T-helper 1 cell (primary cell): ENCODE measurements at places on chromosomes 12 and 14.

DNA sequence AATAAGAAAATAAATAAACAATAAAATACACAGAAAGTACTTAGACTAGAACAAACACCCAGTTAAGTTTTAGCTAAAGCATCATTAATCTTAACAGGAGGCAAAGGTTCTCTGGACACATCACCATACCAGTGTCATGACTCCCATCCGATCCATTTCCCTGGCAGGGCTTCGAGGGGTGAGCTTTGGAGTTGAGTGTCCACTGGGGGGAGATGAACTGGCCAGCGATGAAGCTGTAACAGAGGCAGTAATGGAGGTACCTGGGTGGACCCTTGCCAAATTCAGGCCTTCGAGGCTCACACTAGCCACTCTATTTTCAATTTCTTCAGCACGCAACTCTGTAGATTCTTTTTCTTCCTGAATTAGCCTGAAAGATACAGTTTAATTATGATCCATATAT lies 269.5 kb downstream of the ACSS3 start:
- DNase-seq: no peak

GRCh38 chr12:106934277-106934676 lies 21.4 kb upstream of the TMEM263 start:
- DNase-seq: no peak

DNA sequence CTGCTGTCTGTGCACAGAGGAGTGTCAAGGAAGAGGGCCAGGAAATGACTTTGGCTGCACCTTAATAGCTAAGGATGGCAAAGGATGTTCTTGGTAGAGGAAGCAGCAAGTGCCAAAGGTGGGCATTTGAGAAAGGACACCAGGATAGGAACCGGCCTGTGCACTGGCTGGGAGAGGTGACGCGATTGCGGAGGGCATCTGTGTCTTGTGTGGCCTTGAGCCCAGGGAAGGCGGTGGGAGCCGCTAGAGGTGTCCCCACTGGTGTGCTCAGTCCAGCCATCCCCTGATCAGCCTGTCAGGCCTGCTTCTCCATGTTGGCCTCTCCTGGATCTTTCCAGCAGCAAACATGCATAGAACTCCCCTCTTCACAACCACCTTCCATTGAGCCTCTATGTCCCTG lies 30.2 kb downstream of the PAPLN start:
- no peak for DNase-seq

GRCh38 chr12:123934016-123934620 lies 38.5 kb downstream of the CCDC92 start:
- no peak for DNase-seq

DNA sequence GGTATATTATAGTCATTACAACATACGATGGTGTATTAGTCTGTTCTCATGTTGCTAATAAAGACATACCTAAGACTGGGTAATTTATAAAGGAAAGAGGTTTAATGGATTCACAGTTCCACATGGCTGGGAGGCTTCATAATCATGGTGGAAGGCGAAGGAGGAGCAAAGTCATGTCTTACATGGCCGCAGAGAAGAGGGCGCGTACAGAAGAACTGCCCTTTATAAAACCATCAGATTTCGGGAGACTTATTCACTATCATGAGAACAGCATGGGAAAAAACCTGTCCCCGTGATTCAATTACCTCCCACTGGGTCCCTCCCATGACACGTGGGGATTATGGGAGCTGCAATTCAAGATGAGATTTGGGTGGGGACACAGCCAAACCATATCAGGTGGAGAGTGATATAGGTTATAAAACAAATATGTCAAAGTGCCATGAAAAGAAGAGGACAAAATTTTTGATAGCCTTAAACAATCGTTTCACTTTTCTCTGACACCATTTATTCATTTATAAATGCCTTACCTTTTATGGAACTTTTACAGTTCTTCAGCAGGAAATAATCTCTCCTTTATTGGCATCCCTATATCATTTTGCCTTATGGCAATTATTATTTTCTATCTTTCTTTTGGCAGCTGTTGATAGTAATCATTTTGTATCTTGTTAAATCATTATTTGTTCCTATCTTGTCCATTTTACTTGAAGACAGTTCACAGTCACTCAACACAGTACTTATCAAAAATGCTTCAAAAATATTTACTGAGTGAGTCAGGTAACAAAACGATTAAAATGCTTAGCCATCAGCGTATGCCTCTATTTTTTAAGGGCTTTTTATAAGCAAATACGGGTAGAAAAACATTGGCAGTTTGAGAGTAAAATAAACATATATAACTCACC lies 196.0 kb downstream of the RAD51B start:
- no peak for DNase-seq

- DNase-seq: no peak
These were observed 129.6 kb downstream of the SNAPC1 start for GRCh38 chr14:61891810-61892209.

GRCh38 chr12:61546296-61546695 lies 713.9 kb upstream of the USP15 start:
- DNase-seq: no peak

GRCh38 chr12:39935839-39936238 lies 170.0 kb downstream of the SLC2A13 start:
- no peak for DNase-seq

GRCh38 chr14:85483652-85484051 lies 46.3 kb upstream of the FLRT2 start:
- DNase-seq: no peak

- no peak for DNase-seq
These were observed 13.4 kb upstream of the CELA1 start for GRCh38 chr12:51359851-51360250.

- DNase-seq: no peak
These were observed 39.8 kb downstream of the BAZ2A start for GRCh38 chr12:56590237-56590830.

GRCh38 chr12:105899589-105899988 lies 239.2 kb downstream of the NUAK1 start:
- no peak for DNase-seq

DNA sequence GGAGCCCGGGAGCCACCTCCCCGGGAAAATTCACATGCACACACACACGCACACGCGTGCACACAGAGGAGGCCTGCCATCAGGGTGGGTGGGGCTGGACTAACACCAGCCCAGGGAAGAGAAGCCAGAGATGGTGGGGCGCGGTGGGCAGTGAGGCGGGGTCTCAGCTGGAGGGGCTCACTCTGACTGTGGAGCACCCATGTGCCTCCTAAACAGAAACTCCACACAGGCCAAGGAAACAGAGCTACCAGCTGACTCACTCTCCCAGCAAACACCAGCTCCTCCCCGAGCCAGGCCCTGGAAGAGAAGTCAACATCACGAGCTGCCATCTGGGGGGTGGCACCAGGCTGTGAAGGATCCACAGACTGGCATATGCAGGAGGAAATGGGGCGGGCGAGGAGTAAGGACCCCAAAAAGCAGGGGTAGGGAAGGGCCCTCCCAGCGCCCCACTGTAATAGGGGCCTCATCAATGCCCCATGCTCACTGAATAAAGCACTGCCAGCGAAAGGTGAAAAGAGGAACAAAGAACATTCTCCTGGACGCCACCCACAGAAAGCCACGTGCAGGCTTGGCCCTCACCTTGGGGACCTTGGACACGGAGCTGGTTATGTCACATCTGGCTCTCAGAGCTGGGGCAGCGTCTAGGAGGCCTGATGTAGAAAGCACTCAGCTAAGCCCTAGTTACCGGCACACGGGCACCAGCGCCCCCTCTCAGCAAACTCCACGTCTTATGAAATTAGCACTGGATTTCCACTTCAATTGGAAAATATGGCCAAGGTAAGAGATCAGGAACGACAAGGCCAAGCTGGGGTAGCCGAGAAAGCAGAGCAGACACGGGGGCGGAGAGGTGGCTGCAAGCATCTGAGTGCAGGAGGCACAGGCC lies 8.4 kb upstream of the INF2 start:
- DNase-seq: no peak

DNA sequence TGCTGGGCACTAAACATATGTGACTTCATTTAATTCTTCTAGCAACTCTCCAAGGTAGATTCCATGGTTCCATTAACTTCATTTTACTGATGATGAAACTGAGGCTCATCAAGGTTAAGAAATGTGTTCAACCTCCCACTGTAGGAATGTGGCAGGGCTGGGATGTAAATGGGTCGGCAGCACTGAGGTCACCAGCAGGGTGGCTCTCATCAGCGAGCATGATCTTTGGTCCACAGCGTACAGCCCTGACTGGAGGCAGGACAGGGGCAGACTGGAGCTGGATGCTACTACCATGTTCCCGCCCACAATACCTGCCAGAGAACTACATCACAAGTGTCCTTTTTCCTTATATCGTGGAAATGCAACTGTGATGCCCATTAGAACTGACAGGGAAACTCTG lies 4.6 kb downstream of the APPL2 start:
- no peak for DNase-seq

DNA sequence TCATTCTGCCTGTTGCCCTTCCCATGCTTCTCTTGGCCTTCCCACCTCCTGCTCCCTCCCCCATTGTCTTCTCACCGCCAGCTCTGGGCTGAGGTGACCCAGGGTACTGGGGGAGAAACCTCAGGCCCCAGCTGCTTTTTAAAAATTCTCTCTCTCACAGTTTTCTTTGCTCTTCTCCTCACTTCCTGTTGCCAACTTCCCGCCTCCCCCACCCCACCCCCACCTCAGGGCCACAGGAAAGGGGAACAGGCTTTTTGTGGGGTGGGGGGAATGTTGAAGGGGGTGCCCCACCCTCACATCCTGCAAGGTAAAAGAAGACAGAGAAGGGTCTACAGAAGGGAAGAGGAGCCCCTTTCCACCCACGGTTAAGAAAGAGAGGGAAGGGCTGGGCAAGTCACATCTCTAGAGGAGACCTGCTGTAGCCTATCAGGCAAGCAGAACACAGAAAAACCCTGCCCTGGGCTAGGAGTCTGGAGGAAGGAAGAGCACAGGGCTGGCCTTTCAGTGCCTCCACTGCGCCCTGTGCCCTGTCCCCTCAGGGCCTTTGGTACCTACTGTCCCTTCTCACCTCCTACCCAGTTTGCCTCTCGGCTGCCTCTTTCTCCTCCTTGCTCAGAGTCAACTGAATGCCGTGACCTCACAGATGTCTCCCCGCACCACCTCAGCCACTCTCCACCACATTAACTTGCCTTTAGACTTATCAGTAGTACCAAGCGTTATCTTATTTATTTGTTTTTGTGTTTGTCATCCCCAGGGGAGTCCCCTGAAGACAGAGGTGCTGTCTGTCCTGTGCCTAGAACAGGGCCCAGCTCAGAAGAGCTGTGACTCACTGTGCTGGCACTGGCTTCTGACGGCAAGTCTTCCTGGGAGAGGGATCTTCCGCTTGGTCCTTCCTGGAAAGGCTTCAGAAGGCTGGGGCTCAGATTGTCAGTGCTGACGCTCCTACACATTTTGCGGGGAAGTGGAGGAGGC lies 1.7 kb downstream of the ARHGAP9 start:
- DNase-seq: peak; percentile 74

DNA sequence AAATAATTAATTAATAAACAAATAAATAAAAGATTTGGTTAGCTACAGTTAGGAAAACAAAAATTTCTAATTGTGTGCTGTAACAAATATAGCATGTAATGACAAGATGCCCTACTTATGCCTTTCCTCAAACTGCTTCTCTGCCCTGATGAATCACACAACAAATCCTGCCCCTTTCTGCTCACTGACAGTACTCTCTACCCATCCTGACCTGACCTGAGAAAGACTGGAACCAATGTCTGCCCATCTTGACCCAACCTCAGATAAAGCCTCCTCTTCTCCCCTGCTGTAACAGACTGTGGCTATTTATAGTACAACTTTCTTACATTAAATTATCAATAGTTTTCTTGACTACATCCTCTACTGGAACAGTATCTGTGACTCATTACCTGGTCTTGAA lies 43.7 kb downstream of the PPP1R13B start:
- DNase-seq: no peak

- no peak for DNase-seq
These were observed 239.7 kb downstream of the EMP1 start for GRCh38 chr12:13436182-13436581.

GRCh38 chr12:55067701-55068100 lies 47.9 kb downstream of the NEUROD4 start:
- DNase-seq: no peak

- DNase-seq: no peak
These were observed 79.1 kb downstream of the RAD52 start for GRCh38 chr12:870378-870777.

GRCh38 chr14:55302367-55303124 lies 31.3 kb downstream of the FBXO34 start:
- no peak for DNase-seq

DNA sequence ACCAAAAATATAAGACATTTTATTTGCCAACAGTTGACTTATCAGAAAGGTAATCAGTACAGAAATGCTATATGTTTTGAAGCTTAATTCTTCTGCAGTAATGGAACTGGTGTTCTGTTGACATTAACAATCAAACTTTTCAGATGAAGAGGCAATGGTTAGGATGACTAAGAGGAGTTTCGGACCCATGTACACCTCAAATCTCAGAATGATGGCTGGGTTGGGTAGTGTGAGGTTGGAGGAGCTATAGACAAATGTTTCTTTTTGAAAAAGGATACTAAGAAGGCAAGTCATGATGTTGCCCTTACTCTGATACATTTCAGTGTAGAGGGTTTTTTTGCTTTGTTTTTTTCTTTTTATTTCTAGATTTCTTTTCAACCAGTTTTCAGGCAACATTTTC lies 66.9 kb downstream of the KNTC1 start:
- DNase-seq: no peak

GRCh38 chr12:78914859-78915331 lies 50.3 kb downstream of the SYT1 start:
- no peak for DNase-seq

GRCh38 chr12:118436986-118437385 lies 60.6 kb downstream of the SUDS3 start:
- no peak for DNase-seq

DNA sequence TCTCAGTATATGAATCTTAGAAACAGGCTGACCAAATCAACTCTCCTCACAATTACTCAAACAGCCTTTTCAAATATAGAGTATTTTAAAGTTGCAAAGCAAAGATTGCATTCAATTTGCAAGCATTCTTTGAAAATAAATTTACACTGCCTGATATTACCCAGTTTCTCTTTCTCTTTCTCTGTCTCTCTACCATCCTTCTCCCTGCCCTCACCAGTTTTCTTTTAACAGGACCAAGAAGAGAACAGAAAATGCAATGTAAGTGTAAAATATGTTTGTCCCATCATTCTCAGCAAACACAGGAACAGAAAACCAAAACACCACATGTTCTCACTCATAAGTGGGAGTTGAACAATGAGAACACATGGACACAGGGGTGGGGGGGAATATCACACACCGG lies 520.3 kb upstream of the USP15 start:
- no peak for DNase-seq

GRCh38 chr12:18224745-18225144 lies 36.6 kb upstream of the PIK3C2G start:
- DNase-seq: no peak

DNA sequence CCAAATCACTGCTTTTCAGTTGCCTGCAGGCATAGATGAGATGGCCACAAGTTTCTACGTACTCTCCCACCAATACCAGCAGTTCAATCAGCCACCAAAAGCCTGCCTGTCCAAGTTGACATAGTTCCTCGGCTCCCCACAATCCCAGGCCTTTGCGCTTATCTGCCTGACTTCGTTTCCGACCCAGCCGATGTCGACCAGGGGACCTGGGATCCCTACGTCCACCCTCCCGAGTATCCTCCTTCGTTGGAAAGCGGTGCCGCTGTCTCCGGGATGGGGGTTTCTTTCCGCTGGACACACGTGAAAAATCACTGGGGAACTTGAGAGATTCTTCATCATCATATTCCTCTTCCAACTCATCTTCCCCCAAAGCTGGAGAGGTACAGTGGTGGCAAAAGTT lies 1.6 kb downstream of the DNAJC14 start:
- no peak for DNase-seq
